Inflammatory macrophage treated with lipopolysaccharide for 4 hours (primary cell): ENCODE measurements at places on chromosomes 5 and 9.

GRCh38 chr9:91117959-91118703 lies 243.6 kb downstream of the AUH start:
- peak; percentile 7 for DNase-seq

GRCh38 chr5:68071736-68072135 lies 143.8 kb upstream of the PIK3R1 start:
- peak; percentile 7 for DNase-seq

- DNase-seq: no peak
These were observed 388.8 kb downstream of the CDK5RAP2 start for GRCh38 chr9:120191141-120191540.

DNA sequence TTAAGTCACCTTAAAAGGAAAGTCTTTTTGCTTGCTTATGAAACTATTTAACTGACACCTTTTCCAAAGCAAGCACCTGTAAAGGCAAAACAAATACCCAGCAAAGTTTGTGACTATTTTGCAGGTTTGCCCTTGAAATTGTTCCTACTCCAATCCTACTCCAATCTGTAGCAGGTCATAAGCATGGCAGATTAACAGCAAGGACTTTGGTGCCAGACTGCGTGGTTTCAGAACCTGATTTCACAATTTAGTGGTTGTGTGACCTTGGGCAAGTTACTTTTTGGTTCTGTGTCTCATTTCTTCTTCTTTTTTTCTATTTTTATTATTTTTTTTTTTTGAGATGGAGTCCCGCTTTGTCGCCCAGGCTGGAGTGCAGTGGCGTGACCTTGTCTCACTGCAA lies 282.1 kb downstream of the RFX3 start:
- DNase-seq: peak; percentile 68

DNA sequence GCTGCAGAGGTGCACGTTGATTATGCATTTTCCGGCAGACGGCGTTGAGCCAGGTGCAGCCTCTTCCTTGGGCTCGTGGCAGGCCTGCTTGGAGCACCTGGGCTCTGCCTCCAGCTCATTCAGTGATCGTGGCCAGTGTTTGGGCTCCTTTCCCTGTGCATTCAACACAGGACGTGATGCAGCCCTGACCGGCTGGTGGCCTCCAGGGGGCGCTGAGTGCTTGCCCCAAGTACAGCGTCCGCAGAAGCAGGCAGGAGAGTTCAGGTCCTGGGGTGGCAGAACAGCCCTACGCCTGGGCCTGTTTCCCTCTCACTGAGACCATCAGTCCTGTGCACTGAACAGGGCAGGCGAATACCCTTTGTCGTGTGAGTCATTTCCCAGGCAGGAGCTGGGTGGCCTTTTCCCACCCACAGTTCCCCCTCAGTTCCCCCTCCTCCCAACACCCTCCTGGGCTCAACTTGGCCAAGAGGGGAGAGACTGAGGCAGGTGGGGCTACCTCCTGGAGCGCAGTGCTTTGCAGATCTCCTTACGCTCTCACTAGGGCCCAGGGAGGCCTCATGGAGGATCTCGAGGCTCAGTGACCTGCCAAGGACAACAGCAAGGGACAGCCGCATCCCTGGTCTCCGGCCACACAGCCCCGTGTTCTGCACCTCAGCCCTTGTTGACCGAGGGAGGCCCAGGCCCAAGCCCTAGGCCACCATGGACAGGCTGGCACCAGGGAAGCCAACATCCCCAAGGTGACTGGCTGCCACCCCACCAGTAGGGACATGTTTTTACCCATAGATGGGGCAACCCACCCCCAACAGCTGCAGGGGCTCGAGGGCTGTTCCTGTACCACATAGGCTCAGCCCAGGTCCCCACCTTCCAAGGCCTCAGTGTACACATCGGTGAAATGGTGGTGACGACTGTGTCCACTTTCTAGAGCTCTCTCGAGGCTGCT lies 52.9 kb downstream of the LRSAM1 start:
- DNase-seq: peak; percentile 71

- no peak for DNase-seq
These were observed 166.8 kb upstream of the RFX3 start for GRCh38 chr9:3692606-3693005.

GRCh38 chr5:2680979-2681378 lies 70.5 kb downstream of the IRX2 start:
- DNase-seq: no peak

DNA sequence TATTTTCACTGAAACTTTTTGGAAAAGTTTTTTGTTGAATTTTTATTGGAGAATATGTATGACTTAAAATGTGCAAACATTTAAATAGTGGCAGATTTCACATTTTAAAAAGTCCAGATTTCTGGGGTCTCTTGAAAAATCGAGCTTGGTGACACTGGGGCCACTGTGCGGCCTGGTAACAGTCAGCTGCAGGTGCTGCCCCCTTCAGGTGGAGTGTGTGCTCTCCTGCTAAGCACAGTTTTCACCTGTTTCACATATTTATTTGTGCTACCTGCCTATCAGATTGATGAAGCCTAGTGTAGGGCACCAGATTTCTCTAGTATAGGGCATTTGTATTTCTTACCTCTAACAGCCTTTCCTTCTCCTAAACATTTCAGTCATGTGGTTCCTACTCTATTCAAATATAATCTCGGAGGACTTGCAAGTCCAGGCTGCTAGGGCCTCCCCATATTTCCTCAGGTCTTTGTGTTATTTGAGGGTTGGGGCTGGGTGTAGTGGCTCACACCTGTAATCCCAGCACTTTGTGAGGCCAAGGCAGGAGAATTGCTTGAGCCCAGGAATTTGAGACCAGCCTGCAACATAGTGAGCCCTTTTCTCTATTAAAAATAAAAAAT lies 95.8 kb upstream of the KLF9 start:
- DNase-seq: peak; percentile 30

DNA sequence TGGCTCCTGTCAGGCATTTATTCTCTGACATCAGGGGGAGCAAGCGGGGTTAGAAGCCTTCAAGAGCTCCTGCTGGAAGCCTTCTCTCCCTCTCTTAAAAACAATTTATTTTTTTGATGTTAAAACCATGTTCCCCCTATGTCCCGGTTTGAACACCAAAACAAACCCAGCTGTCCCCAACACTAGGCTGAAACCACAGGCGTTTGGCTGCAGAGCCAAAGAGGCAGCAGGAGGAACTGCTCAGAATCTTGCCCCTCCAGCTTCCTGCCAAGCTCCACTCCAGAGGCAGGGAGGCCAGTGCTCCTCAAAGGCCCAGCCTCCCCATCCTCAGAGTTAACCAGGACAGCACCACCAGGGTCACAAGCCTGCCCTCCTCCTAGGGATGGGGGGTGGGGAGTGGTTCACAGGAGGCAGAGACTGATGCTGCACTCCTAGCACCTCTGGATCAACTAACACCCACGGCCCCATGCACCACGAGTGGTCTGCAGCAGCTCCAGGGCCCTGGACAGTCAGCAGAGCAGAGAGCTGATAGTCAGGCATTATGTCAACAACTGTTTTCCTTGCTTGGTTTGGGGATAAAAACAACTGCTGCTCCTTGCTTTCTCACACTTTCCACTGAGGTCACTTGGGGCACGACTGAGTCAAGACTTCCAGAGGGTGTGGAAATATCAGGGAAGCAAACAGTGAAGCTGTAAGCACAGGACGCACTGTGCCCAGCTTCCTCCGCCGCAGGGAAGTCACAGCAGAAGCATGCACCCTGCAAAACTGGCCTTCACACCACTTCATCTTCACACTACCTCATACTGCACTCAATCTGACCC lies 96.5 kb upstream of the ADRA1B start:
- DNase-seq: peak; percentile 28

GRCh38 chr9:101387871-101388506 lies 3.2 kb upstream of the BAAT start:
- DNase-seq: peak; percentile 42

DNA sequence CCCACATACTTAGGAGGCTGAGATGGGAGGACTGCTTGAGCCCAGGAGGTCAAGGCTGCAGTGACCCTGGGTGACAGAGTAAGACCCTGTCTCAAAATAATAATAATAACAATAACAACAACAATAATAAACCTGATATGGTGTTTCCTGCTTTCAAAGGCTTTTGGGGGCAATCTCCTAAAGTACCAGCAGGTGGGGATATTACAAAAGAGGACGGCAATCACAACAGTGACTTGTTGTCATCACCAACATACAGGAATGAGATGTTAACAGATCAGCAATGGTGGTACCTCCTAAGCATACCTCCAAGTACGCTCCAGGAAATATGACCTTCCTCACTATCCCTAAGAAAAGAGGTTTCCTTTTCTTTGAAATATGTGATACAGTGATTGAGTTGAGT lies 91.1 kb upstream of the RNF180 start:
- peak; percentile 3 for DNase-seq

DNA sequence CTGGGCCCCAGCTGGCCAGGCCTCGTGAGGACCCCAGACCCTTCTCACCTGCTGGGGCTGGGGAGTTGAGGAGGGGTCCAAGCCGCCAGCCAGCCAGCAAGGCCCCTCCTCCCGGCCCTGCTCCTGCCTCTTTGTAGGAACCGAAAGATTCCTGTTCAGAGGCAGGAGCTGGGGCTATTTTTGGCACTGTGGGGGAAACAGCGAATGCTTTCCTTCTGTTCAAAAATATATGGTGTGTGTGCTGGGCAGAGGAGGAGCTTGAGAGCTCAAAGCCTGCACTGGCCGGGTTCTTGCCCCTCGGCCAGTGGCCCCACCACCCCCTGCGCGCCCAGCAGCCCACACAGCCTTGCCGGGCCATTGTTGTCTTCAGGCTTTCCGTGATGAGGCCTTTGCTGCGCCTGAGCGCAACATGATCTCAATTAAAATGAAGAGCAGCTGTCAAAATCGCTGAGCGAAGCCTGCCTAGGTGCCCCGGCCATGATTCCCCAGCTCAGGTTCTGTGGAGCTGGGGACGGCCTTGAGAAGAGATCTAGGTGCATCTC lies 13.4 kb downstream of the NCS1 start:
- no peak for DNase-seq

GRCh38 chr5:155485386-155485785 lies 471.8 kb downstream of the KIF4B start:
- DNase-seq: no peak

- peak; percentile 88 for DNase-seq
These were observed 82.3 kb downstream of the SECISBP2 start for GRCh38 chr9:89400403-89401116.

GRCh38 chr5:82793808-82794419 lies 283.3 kb downstream of the TMEM167A start:
- no peak for DNase-seq

GRCh38 chr9:87111010-87111409 lies 163.7 kb upstream of the GAS1 start:
- no peak for DNase-seq

- no peak for DNase-seq
These were observed 8.1 kb upstream of the ZBTB43 start for GRCh38 chr9:126796758-126797157.

GRCh38 chr5:61306531-61307131 lies 25.4 kb upstream of the ZSWIM6 start:
- DNase-seq: peak; percentile 89

DNA sequence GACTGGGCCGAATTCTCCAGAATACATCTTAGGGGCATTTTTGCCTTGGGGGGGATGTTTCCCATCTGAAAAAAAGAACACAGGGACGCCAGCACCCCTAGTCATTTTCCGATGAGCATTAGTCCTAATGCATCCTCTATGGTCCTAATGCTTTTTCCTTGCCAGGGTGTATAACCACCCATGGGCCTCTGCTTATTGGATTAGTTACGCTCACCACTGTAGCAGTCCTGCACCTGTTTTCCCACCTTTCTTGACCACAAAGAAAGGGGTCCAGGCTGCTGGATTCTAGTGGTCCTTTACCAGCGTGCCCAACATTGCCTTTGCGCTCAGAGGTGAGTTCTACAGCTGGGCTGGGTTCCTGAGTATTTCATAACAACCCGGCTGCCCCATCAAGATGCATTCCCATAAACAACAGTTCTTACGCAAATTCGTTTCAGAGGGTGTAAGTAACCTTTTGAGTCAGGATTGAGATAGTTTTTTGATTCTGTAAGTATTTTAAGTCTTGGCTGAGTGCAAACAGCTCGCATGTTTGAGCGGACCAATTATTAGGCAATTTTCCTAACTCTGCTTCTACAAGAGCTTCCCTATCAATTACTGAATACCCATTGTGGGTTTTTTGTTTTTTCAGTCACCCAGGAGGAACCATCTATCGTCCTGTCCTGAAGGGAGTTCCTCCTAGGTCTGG lies 135.1 kb downstream of the DROSHA start:
- DNase-seq: no peak

- no peak for DNase-seq
These were observed 13.7 kb upstream of the DENND1A start for GRCh38 chr9:123943671-123944070.

GRCh38 chr5:106489004-106489403 lies 1181.7 kb downstream of the EFNA5 start:
- no peak for DNase-seq

DNA sequence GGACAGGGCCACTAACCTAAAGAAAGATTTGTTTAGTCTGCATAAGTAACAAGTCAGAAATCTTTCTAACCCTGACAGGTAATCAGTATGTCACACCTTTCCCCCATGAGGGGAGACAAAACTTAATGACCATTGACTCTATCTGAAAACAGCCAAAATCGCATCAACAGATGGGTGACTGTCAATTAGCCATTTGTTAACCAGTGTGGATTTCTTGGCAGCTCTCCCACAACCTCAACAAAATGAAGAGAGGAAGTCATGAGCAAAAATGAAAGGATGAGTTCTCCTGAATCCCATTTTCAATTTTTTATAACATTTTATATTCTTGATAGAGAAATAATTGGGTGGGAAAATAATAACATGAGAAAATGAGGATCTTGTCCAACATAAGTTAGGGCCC lies 84.6 kb upstream of the SNX2 start:
- peak; percentile 23 for DNase-seq

DNA sequence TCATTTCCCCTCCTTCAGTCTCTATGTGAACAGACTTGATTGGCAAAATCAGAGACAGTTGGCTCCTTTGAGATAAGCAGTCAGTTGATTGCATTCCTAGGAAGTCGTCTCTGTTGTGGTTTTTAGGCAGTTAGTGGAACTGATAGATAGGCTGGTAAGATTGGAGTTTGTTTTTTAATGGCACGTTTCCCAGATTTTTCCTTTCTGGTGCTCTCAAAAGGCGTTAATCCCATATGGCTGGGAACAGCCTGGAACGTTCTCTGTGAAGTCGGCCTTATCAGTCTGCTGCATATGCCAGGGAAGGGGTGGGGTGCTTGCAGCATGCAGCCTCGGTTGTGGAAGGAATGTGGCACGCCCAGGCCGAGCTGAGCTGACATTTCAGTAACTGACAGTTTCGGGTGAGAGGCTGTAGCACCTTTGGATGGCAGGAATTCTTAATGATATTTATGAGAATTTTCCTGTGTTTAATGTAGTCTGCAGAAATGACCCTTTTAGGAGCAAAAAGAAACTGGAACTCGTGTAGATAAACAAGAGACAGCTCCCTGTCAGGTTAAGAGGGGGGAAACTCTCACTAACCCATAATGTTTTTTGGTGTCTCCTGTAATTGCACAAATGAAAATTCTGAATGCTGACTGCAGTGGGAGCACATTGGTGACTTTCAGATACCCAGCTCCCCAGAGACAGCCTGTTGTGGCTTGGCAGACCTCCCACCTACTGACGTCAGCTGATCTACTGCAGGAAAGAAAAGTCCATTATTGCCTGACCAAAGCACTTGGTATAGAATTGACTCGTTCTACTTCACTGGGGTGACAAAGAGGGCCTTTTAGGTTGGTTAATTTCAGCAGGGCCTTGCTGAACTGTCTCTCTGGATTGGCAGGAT lies 6.3 kb downstream of the SPTAN1 start:
- DNase-seq: peak; percentile 93
